ENCODE measurements at places on chromosomes 3 and 15. TPM values are rescaled to one million over a fixed set of nuclear protein-coding genes. Genes with fewer than 3 reads are reported as not detected.

The FBXW12 gene
- total RNA-seq: not detected

DNA sequence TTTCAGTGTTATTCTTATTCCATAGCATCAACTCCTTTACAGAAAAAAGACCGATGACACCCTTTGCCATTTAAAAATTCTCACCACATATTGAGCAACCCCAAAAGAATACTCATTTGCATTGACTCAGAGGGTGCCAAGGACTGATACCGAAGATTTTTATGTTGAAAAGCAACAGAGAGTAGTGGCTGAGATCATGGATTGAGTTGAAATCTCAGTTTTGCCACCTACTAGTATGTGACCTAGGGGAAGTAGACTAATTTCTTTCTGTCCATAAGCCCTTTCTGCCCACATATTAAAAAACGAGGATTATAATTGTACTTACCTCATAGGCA is 313.9 kb upstream of the SATB1 start:
- no peak for DNase-seq

GRCh38 chr3:53617893-53618523 is 123.6 kb downstream of the CACNA1D start:
- DNase-seq: no peak

GRCh38 chr3:37737134-37737533 is 124.5 kb upstream of the CTDSPL start:
- no peak for DNase-seq

The LMOD3 gene
- not detected for total RNA-seq

DNA sequence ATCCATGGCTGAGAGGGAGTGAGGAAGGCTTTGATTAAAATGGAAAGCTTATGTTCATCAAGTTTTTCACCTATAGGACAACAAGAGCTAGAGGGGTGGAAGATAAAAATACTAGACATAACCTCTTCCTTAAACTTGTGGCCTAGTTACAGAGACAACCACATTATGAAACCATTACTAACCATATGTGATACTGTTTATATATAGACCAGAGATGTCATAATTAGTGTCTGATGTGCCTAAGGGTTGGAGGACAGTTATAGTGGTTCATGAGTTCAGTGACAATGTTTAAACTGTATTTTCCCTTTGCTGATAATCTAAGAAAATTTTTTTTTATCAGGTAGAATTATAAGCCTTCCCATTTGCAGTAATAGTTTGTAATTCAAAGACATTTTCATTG is 23.7 kb downstream of the PHLDB2 start:
- no peak for DNase-seq

DNA sequence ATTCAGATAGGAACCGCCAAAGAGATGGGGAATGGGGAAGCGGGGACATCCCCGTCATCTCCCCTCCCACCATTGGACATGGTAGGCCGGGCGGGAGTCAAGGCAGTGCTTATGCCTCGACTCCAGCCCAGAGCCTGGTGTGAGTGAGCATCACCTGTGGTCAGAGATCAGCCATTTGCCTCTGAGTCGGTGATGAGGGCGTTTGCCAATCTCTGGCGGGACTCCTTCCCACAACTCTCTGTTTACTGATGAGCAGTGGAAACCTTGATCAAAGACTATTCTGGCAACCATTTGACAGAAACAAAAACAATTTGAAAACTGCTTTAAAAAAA is 63.9 kb upstream of the HES1 start:
- no peak for DNase-seq

DNA sequence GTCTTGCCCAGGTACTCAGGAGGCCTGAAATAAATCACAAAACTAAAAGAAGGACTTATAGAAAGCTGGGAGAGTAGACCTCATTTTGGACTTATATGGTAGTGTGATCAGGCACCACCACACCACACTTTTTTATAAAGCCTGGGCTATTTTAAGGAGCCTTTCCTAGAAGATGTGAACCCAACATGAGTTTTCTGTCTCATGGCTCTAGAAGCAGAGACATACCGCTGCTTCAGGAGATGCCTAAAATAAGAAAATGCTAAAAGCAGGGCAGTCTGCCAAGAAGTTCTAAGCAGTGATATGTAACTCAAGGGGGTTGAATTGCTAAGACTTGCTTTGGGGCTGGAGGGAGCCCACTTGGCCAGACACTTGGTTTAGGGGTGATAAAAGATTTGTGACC is 49.6 kb downstream of the SUMF1 start:
- peak; percentile 66 for DNase-seq

DNA sequence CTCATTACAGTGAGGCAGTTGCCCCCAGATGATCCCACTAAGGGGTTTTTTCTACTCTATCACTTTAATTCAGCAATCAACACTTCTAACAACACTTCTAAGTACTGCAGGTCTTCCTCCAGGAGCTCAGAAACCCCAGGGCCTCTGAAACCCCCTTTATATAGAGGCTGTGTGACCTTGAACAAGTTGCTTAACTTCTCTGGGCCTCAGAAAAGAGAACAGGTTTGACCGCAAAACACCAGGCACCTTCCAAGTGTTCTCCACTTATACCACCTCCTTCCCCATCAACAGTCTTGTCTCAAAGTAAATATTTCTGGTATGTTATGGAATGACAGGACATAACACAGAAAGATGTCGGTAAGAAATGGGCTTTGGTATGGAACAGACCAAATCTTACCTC is 85.7 kb upstream of the WNT5A start:
- no peak for DNase-seq

- no peak for DNase-seq
Observed at GRCh38 chr15:88612186-88612796, 8.8 kb upstream of the AEN start.

- no peak for DNase-seq
Observed at GRCh38 chr15:31357148-31357547, 30.5 kb downstream of the KLF13 start.

The CNTN3 gene
- total RNA-seq: 3.0 TPM

The MYRIP gene
- 0.48 TPM for total RNA-seq

GRCh38 chr3:71893122-71893521 is 108.2 kb upstream of the PROK2 start:
- no peak for DNase-seq

DNA sequence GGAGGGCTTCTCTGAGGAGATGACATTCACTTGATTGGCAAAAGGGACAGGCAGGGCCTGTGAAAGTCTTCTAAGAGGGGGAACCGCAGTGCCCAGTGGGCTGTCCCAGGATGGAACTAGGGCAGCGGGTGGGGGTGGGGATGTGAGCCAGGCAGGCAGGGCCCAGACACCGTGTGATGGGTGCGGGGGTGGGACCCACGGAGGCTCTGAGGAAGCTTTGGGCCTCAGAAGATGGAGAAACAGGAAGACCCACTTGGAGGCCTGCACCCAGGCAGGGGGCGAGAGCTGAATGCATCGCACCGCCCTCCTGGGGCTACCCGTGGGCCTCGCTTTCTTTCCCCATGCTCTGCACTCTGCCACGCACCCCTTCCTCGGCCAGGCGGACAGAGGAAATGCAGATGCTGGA is 32.9 kb upstream of the ACAD9 start:
- no peak for DNase-seq

DNA sequence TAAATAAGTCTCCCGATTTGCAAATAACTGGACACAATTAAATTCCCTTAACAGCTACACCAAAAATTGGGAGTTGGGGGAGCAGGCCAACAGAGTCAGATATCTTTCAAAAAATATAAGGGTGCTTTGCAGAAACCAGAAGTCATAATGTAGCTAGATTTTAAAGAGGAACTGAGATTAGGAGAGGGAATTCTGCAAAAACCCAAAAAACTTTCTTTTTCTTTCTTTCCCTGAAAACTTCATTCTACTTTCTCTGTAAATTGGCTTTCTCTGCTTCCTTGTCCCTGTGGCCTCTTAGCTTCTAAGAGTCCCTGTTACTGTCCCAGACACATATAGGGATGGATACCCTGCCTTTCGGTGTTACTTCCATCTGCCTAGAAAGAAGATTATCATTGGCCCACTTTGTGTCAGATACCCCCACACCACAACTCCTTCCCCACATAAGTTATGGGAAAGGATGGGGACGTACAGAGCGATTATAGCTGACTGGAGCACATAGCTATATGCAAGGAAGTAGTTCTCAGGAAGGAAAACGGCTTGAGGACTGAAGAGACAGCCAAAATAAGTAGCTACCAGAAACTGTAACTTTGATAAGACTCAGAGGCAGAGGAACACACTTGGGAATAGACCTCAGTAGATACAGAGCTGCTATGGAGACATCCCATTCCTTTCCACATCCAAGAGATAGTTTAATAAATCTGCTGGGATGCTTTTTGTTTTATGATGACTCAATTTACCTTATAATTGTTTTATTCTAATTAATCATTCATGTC is 129.1 kb upstream of the TGFBR2 start:
- no peak for DNase-seq

GRCh38 chr3:50603261-50604109 is 8.1 kb downstream of the CISH start:
- no peak for DNase-seq

The GABRA5 gene
- total RNA-seq: 0.97 TPM

The NTRK3 gene
- 0.10 TPM for total RNA-seq

The CAMP gene
- total RNA-seq: not detected

DNA sequence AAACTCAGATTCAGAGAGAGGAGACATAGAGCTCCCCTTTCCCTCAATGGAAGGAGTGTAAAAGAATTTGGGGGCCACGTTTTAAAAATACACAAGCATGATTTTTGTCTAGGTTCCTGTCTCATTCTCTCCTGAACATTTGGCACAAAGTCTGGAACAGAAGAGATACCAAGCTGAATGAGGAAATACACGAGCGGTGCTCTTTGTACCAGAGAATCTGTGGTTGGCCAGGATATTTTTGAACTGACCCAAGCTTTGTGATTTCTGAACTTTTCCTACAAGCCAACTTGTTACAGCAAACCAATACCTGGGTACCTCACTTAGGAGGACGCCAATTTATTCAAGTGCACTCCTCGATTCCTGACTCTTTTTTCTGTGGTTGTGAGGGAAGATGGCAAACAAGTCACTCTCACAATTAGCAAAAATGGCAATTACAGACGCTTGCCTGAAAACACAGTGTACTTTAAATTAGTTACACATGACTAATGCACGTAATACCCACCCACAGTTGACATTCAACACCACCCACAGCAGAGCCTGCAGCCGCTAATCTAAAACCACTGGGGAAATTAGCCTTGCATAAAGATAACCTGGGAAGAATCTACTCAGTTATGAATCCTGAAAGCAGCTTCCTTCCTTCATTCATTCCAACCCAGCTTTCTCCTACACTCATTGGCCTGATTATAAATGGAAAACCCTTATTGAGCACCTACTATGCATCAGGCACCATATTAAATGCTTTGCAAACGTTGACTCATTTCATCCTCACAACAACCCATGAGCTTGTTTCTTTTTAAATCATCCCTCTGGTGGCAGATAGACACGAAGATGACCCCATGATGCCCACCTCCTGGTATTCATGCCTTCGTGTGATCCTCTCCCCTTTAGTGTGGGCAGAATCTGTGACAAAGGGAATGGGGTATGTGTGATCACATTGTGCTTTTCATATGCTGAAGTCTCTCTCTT is 293.5 kb downstream of the KBTBD8 start:
- DNase-seq: no peak

GRCh38 chr3:11944052-11944673 is 60.0 kb upstream of the SYN2 start:
- DNase-seq: peak; percentile 42

The FAM174B gene
- total RNA-seq: 0.37 TPM

- DNase-seq: peak; percentile 75
Observed at GRCh38 chr3:118842147-118842863, 192.3 kb downstream of the IGSF11 start.

GRCh38 chr15:62637574-62637897 is 405.0 kb upstream of the TPM1 start:
- DNase-seq: no peak

The CPLX3 gene
- total RNA-seq: 0.26 TPM

GRCh38 chr15:62894322-62895085 is 148.0 kb upstream of the TPM1 start:
- DNase-seq: peak; percentile 37

The MED12L gene
- 2.0 TPM for total RNA-seq

DNA sequence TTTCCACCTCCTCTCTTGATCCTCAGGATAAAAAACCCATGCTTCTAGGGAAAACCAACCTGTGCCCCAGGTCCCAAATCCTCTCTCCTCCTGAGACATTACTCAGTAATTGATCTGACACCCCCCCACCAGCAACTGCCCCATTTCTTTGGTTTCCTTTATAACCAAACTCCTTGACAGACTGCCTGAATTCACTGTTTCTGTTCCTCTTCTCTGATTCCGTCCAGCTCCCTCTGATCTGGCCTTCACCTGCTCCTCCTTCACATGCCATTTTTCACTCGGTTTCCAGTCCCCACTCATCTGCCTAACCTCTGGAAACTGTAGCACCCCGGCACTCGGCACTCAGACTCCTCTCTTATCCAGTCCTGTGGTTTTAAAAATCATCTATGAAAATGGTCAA is 2.1 kb downstream of the CCDC51 start:
- DNase-seq: no peak

The RAD18 gene
- 34.7 TPM for total RNA-seq

DNA sequence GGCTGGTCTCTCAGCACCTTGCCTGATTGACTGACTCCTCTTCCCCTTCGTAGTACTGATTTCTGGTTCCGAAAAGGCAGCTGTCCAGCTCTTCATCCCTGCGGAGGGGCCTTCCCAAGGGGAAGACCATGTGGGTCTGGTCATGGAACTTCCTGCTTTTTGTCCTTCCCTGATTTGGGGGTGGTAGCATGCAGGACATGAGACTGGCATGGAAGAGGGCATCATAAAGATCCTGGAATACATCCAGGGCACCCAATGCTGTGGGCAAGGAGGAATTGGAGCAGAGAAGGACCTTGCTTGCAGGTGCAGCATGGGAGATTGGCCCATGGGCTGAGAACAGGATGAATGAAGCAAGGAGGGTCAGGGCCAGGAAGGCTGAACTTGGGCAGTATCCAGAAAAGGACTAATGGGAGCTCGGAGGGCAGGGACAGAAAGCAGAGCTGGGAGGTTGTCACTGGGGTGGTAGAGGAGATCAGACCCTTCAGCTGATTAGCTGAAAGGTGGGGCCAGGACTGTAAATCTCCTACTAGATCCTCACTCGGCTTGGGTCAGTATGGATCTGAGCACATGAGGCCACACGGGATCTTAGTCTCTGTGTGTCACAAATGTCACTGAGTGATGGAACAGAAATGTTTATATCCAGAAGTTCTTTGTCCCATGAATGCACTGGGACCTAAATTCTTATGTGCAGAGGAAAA is 59.5 kb downstream of the AMOTL2 start:
- no peak for DNase-seq

DNA sequence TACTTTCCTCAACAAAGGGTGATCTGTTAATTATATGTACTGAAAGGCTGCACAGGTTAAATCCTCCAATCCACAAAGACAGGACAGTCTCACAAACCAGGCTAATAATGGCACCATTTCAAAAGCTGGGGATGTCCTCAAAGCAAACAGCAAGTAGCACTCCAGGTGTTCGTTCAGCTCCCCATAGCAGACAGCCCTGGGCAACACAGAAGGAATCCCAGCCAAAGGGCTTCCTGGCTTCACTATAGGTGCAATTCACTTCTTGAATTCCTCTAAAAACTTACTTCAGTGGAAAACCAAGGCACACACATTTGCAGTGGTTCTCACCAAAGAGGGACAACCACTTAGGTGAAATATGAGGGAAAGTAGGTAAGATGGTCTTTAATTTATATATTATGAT is 166.7 kb downstream of the CTNNB1 start:
- no peak for DNase-seq
